ENCODE measurements at places on chromosomes 16 and 17.

GRCh38 chr16:60087530-60087929 is 1353.4 kb upstream of the GOT2 start:
- DNase-seq = no peak

- DNase-seq = no peak
Measured at GRCh38 chr16:85284141-85284817, 172.0 kb upstream of the CIBAR2 start.

GRCh38 chr17:43578699-43579565 is 32.8 kb upstream of the ETV4 start:
- peak; percentile 20 for DNase-seq

- DNase-seq = no peak
Measured at GRCh38 chr16:3458278-3458851, 14.9 kb downstream of the NAA60 start.

GRCh38 chr17:43898446-43898845 is 8.9 kb downstream of the MPP2 start:
- DNase-seq = no peak

GRCh38 chr16:77330332-77331042 is 104.3 kb downstream of the ADAMTS18 start:
- DNase-seq = no peak

DNA sequence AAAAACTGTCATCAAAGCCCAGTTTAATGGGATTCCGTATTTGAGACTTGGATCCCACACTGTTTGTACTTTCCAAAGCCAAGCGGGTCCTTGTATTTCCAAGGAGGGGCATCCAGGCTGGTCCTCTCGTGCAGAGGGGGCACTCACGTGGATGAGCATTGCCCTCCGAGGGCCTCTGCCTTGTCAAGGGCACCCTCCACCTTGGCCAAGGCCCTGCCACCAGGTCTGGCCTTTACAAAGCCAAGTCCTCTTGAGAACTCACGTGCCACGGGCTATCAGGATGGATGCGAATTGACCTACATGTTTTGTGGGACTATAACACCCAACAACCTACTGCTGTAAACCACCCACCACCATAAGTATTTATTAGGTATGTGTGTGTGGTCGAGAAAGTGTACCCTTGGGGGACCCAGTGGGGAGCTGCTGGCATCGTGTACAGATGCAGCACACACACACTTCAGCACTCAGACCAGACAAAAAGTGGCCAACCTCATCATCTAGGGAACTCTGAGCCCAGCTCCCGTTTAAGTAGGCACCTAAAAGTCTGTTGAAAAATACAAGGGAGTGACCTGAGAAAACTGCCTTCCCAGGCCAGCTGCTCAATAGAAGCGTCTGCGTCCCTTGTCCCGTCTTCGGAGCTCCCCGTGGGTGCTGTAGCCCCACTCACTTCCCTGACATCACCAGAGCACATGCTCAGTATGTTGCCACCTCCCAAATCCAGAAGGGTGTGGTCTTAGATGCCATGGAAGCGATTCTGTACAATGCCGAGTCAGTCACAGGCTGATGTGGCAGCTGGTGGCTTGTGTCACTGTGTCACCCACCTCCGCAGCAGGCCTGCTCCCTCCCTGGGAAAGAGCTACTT is 12.9 kb downstream of the MAP1LC3B start:
- DNase-seq = no peak

GRCh38 chr17:8253801-8254200 is 4.7 kb downstream of the PFAS start:
- DNase-seq = no peak

- DNase-seq = no peak
Measured at GRCh38 chr16:49821614-49822282, 34.2 kb downstream of the ZNF423 start.

All from stimulated activated naive CD4-positive, alpha-beta T cell treated with Interleukin-2 at 50 U/mL for 16 hours (primary cell).